GM12865 (cell line): ENCODE measurements at places on chromosomes 5 and 9.

DNA sequence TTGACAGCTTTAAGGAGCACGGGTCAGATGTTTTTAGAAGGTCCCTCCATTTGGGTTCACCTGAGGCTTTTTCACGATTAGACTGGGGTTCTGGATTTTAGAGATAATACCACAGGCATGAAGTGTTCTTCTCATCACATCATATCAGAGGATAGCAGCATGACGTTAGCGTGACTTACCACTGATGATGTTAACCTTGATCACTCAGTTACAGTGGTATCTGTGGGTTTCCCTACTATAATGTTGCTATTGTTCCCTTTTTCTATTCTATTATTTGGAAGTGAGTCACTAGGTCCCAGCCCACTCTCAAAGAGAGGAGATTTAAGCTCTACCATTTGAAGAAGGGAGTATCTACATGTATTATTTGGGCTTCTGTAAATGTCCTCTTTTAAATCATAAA, 300.0 kb downstream of the MAST4 start:
- no peak for DNase-seq

DNA sequence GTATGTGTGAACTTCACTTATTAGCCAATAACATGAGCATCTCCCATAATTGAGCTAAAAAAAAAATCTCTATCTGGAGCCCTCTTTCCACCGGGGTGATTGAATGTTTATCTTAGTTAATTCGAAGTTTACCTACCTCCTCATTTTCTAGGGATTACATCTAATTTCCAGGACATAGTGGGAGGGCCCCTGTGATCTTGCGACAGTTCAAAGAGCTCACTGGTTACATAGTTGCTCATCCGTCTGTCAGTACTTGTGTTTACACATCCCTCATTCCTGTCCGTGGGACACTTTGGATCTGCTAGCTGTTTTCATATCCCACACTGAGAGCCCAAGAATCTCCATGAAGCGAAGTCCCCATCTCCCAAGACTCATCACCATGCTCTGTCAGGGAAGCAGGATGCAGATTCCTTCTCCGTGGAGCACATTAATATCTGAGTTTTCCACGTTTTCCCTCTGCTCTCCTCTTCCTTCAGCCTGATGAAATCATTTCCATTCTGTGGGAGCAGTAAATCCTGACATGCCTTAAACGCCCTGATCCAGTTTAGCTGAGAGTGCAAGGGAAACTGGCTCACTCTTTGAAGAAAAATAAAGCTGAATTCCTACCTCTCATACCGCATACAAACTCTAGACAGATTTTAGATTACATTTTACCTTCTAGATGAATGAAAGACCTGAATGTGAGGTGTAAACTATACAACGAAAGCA, 10.2 kb upstream of the SFXN1 start:
- DNase-seq = no peak

GRCh38 chr9:117156144-117156688, 258.6 kb downstream of the ASTN2 start:
- no peak for DNase-seq

- no peak for DNase-seq
Measured at GRCh38 chr9:131856105-131856504, 116.2 kb upstream of the RAPGEF1 start.
